ENCODE measurements at places on chromosomes 11 and 22.

- H3K27me3 ChIP-seq, result peaks cover 1% of the 10 kb centered on the region
- DNase-seq, result no peak
- no peaks in the 10 kb centered on the region for H3K36me3 ChIP-seq
- H3K27ac ChIP-seq, result no peak overlapping the region
- no peak overlapping the region for H3K4me3 ChIP-seq
Observed at GRCh38 chr22:36928196-36928595, 14.8 kb downstream of the CSF2RB start.

GRCh38 chr11:17489751-17490150, 13.1 kb upstream of the ABCC8 start:
- peaks cover 26% of the 10 kb centered on the region for H3K27me3 ChIP-seq
- H3K4me1 ChIP-seq, result no peaks in the 10 kb centered on the region
- H3K4me3 ChIP-seq, result no peak overlapping the region
- no peak overlapping the region for H3K27ac ChIP-seq
- H3K36me3 ChIP-seq, result no peaks in the 10 kb centered on the region
- no peak for DNase-seq

DNA sequence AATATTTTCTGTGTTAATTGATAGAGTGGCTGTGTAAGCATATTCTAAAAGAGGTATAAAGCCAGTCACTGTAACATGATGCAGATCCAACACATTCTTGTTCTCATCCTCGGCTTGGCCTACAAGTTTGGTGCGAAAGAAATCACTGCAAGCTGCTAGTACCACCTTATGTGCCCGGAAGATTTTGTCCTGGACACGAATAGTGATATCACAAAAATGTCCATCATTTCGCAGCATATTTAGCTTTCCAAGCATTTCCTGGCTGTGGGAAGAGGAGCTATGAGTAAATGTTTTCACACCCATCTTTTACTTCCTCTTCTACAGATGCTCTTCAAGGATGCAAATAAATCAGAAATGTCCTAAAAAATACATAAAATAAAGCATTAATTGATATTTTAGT, 53.1 kb downstream of the ZBTB44 start:
- no peak overlapping the region for H3K4me3 ChIP-seq
- DNase-seq, result no peak
- no peaks in the 10 kb centered on the region for H3K27me3 ChIP-seq
- peaks cover 46% of the 10 kb centered on the region for H3K36me3 ChIP-seq
- H3K4me1 ChIP-seq, result peaks cover 26% of the 10 kb centered on the region
- no peak overlapping the region for H3K27ac ChIP-seq

DNA sequence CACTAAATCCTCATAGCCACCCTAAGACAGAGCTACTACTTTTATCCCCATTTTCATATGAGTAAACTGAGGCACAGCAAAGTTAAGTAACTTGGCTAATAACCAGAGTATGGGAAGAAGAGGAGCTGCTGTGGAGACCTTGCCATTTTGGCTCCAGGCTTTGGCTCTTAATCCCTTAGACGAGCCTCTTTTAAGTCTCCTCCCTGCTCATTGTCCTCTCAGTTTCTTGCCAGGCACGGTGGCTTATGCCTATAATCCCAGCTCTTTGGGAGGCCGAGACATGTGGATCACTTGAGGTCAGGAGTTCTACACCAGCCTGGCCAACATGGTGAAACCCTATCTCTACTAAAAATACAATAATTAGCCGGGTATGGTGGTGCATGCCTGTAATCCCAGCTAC, 78.6 kb downstream of the PRR5L start:
- DNase-seq, result no peak
- H3K27ac ChIP-seq, result no peak overlapping the region
- peaks cover 20% of the 10 kb centered on the region for H3K36me3 ChIP-seq
- H3K4me1 ChIP-seq, result peaks cover 43% of the 10 kb centered on the region

GRCh38 chr11:24391167-24391566, 105.7 kb upstream of the LUZP2 start:
- H3K4me1 ChIP-seq, result no peaks in the 10 kb centered on the region
- H3K4me3 ChIP-seq, result no peak overlapping the region
- DNase-seq, result no peak
- H3K27ac ChIP-seq, result no peak overlapping the region
- H3K27me3 ChIP-seq, result no peaks in the 10 kb centered on the region

DNA sequence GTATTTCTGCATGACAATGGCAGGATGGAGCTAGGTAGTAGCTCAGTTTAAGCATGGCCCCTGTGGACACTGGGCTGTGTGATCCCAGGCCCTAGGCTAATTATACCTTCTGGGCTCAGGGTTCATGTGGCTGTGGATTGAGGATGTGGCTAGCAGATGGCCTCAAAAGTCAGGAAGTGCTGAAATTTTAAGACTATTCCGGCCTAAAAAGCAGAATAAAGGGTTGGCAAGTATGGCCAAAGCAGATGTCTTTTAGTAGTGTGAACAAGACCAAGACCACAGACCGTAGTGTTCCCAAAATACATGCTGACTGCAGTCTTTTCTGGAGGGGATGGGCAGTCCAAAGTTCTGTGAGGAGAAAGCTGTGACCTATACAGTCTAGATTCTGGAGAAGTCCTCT, 115.7 kb upstream of the RAG2 start:
- DNase-seq, result no peak
- H3K4me3 ChIP-seq, result no peak overlapping the region
- peaks cover 2% of the 10 kb centered on the region for H3K27me3 ChIP-seq
- H3K27ac ChIP-seq, result no peak overlapping the region
- H3K4me1 ChIP-seq, result no peaks in the 10 kb centered on the region

- no peak overlapping the region for H3K27ac ChIP-seq
- H3K4me1 ChIP-seq, result no peaks in the 10 kb centered on the region
- no peak overlapping the region for H3K4me3 ChIP-seq
- DNase-seq, result no peak
Observed at GRCh38 chr11:28463826-28464225, 355.6 kb downstream of the METTL15 start.

GRCh38 chr11:115078461-115079438, 400.4 kb downstream of the NXPE2 start:
- no peak overlapping the region for H3K4me3 ChIP-seq
- no peak for DNase-seq
- H3K27ac ChIP-seq, result no peak overlapping the region
- no peaks in the 10 kb centered on the region for H3K36me3 ChIP-seq
- no peaks in the 10 kb centered on the region for H3K4me1 ChIP-seq

DNA sequence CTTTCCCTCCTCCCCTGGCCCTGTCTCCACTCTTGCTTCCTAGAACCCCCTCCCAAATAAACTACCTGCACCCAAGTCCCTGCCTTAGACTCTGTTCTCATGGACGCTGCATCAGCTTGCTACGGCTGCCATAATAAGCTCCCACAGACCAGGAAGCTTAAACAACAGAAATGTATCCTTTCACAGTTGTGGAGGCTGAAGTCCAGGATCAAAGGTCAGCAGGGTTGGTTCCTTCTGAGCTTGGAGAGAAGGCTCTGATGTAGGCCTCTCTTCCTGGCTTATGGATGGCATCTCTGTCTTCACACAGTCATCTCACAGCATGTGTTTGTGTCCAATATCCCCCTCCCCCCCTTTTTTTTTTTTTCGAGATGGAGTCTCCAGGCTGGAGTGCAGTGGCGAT, 23.4 kb downstream of the CBX7 start:
- peaks cover 7% of the 10 kb centered on the region for H3K4me1 ChIP-seq
- H3K4me3 ChIP-seq, result no peak overlapping the region
- H3K27me3 ChIP-seq, result no peaks in the 10 kb centered on the region
- H3K36me3 ChIP-seq, result no peaks in the 10 kb centered on the region
- H3K27ac ChIP-seq, result no peak overlapping the region

DNA sequence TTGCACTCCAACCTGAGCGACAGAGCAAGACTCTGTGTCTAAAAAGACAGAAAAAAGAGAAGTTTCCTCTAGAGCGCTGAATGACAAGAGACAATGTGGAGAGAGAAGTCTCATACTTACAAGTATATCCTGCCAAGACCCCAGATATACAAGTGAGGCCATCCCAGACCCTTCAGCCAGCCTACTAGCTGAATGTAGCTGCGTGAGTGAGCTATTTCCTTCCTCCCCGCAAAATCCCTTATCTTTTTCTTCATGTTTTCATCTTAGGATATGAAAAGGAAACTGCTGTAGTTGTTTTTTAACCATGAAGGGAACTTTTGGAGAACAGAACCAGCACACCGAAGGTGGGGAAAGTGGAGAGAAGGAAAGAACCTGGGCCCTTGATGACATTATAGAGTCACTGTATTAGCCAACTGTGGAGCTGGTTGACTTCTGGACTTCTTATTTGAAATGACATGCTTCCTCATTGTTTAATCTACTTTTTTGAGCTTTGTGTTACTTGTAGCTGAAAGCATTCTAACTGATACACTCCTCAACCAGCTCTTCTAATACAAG, 4.4 kb upstream of the DDX17 start:
- H3K4me1 ChIP-seq, result peaks cover 6% of the 10 kb centered on the region
- H3K27me3 ChIP-seq, result no peaks in the 10 kb centered on the region
- no peak overlapping the region for H3K4me3 ChIP-seq
- H3K27ac ChIP-seq, result no peak overlapping the region

DNA sequence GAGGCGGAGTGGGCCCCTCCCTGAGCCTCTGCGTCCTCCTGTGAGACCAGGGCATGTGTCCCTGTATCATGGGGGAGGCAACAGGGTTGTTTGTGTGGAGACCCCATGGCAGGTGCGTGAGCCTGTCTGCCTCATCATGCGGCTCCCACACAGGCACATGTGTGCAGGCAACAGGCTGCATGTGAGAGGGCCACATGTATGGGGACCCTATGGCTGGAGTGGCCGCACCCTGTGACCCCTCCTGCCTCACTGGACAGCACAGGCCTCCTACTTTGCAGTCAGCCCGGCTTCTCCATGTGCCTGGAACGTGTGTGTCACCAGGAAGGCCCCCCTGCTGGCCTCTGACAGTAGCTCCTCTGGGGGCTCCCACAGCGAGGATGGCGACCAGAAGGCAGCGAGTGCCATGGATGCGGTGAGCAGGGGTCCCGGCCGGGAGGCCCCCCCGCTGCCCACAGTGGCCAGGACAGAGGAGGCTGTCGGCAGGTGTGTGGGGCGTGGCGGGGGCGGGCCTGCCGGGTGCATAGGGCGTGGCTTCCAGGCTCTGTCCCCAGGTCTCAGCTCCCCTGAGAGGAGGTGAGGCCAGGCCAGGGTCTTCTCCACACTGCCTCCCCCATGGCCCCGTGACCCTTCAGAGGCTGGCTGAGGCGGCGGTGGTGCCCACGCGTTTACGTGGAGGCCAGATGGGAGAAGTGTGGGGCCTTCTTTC, 34.1 kb downstream of the SBF1 start:
- no peak for DNase-seq
- no peaks in the 10 kb centered on the region for H3K4me1 ChIP-seq
- H3K27ac ChIP-seq, result no peak overlapping the region
- H3K4me3 ChIP-seq, result no peak overlapping the region

GRCh38 chr11:75406338-75406777, 7.0 kb downstream of the RPS3 start:
- H3K36me3 ChIP-seq, result peaks cover 62% of the 10 kb centered on the region
- no peak overlapping the region for H3K27ac ChIP-seq
- DNase-seq, result no peak
- no peaks in the 10 kb centered on the region for H3K27me3 ChIP-seq
- no peak overlapping the region for H3K4me3 ChIP-seq

DNA sequence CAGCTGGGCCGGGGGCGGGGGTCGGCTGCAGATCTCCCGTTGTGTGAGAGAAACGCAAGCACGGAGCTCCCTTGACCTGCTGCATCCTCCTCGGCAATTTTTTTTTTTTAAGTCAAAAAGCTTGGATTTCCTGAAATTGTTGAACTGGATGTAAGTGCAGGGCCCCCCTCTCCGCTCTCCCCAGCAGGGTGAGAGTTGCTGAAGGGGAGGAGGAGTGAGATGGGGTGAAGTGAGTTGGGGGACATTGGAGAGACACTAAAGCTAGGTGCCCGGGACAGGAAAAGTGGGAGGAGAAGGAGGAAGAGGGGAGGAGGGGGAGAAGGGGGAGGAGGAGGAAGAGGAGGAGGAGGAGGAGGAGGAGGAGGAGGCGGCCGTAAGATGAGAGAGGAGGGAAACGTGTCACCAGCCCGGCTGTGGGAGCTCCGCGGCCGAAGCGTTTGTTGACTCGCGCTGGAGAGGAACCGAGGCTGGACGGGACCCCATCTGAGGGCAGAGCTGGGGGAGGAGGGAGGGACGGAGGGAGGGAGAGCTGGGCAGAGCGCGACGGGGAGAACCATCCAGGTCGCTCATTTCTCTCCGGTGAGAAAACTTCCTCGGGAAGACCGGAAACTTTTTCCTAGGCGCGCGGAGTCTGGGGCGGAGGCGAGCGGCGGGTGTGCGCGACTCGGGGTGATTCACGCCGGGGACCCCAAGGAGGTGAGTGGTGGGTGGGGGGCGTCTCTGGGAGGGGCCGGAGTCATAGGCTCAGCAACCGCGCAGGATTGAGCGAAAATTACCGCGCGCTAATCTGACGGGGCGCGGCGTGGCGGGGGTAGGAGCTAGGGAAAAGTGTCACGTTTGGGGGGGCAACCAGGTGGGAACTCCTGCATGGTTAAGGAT, 80.2 kb downstream of the PRR5L start:
- H3K36me3 ChIP-seq, result peaks cover 30% of the 10 kb centered on the region
- DNase-seq, result no peak
- H3K27ac ChIP-seq, result peak overlapping the region; percentile 90
- peak overlapping the region; percentile 97 for H3K4me3 ChIP-seq
- H3K27me3 ChIP-seq, result peaks cover 37% of the 10 kb centered on the region

DNA sequence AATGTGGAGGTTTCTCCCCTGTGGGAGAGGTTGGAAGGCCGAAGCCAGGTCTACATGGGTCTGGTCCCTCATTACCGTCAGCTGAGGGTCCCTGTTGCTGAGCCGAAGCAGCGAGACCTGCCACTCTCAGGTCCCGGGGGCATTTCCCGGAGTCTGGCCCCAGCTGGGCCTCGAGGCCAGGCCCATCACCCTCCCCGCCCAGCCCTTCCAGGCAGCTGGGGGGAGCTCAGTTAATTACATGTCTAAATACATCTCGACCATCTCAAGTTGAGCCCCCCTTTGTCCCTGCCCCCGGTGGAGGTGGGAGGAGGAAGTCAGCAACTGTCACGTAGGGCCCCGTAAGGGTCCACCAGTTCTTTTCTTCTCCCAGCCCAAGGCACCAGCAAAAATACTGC, 3.6 kb downstream of the CDKN1C start:
- H3K27me3 ChIP-seq, result peaks cover 20% of the 10 kb centered on the region
- H3K27ac ChIP-seq, result no peak overlapping the region
- no peaks in the 10 kb centered on the region for H3K4me1 ChIP-seq
- H3K4me3 ChIP-seq, result no peak overlapping the region
- DNase-seq, result no peak
- no peaks in the 10 kb centered on the region for H3K36me3 ChIP-seq

GRCh38 chr11:117613521-117613920, 183.5 kb downstream of the DSCAML1 start:
- H3K4me3 ChIP-seq, result no peak overlapping the region
- no peak overlapping the region for H3K27ac ChIP-seq
- H3K4me1 ChIP-seq, result peaks cover 23% of the 10 kb centered on the region
- no peaks in the 10 kb centered on the region for H3K36me3 ChIP-seq
- DNase-seq, result no peak

GRCh38 chr11:67674442-67674871, at the start of gene ALDH3B2:
Gene ALDH3B2 (minus strand): TSS chr11:67674623. CDS start chr11:67666935, 7,688 bp downstream.
- no peaks in the 10 kb centered on the region for H3K36me3 ChIP-seq
- no peak within 1 kb of the TSS for H3K27ac ChIP-seq
- no peak for DNase-seq
- H3K27me3 ChIP-seq, result peaks cover 9% of the 10 kb centered on the region
